ENCODE measurements at places on chromosomes 2 and 18.

- DNase-seq, result no peak
These were observed 46.9 kb upstream of the TAF1B start for GRCh38 chr2:9796056-9797010.

DNA sequence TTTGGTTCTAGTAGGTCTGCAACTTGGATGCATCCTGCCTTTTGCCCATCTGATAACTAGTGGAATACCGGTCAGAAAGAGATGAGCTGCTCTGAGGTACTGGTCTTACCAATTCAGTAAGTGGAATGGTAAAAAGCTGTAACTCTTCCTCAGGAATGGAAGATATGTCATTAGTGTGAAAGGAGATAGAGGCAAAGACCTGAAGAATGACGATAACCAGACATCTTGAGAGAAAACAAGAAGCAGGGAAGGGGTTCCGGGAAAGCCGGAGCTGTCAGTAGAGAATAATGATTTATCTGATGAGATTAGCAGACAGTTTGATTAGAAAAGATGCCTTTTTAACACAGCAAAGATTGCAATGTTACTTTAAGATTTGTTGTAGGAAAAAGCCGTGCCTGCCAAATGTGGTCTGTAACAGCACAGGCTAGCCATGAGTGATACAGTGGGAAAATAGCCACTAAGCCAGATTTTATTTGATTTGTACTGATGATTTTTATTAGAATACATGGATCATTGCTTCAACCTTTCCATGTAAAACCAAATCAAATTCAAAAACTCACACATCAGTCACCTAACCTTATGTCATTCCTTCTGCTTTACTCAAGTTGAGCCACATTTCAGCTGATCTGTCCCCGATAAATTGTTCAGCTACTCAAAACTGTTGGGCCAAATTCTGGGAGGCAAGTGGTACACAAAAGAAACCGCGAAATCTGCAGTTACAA, 110.0 kb downstream of the TCF4 start:
- DNase-seq, result no peak

DNA sequence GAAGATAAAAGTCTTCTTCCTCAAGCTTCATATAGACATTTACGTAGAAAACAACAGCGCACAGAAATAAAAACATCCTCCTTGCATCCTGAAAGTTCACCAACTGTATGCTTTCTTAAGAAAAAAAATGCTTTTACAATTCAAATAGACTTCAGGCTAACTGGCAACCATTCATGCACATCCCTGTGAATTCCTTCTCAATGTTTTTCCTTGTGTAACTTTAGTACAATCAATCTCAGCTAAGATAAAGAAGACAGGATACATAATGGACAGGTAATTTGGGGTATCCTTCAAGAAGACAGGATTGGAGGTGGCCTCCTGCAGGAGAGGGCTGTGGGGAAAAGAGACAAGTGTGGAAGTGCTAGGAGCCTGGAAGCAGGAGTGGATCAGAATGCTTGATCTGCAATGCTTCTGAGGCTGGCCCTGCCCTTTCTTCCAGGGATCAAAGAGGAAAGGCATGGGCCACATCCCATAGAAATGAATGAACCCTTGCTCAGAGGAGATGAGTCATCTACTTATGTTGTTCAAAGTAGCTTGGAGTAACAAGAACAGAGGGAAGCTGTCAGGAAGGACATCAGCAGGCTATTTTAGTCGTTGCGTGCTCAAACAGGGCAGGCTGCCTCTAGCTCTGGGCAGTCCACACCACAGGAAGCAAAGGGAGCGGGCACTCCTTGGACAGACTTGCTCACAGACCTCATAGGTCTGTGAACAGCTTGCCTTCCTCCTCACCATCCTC, 126.6 kb downstream of the TMEM131 start:
- no peak for DNase-seq

- no peak for DNase-seq
These were observed 357.1 kb downstream of the CNTNAP5 start for GRCh38 chr2:124382067-124382618.

- no peak for DNase-seq
These were observed 58.2 kb downstream of the PPP1R1C start for GRCh38 chr2:182043861-182044260.

- DNase-seq, result no peak
These were observed 51.4 kb upstream of the SPAG16 start for GRCh38 chr2:213232649-213233437.

- DNase-seq, result no peak
These were observed 29.1 kb downstream of the DRC1 start for GRCh38 chr2:26430826-26431225.

DNA sequence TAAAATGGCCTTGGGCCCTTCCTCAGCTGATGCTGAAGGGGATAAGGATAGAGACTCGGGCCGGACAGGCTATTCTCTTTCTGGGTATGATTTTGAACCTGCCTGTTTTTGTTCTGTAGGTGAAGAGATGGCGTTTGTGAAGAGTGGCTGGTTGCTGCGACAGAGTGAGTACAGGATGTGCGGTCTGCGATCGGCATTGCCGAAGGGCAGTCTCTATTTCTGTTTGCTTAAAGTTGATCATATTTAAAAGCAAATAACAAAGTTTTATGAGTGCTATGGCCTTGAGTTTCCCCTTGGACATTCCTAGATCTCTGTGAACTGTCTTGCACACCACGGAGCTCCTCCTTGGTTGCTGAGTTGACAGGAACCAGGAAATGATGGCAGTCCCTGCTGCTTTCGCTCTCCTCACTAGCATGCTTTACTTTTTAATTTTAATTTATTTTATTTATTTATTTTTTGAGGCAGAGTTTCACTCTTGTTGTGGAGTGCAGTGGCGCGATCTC, 15.7 kb downstream of the PLEKHB2 start:
- no peak for DNase-seq

- no peak for DNase-seq
These were observed 74.8 kb upstream of the BCL2L11 start for GRCh38 chr2:111045771-111046444.

DNA sequence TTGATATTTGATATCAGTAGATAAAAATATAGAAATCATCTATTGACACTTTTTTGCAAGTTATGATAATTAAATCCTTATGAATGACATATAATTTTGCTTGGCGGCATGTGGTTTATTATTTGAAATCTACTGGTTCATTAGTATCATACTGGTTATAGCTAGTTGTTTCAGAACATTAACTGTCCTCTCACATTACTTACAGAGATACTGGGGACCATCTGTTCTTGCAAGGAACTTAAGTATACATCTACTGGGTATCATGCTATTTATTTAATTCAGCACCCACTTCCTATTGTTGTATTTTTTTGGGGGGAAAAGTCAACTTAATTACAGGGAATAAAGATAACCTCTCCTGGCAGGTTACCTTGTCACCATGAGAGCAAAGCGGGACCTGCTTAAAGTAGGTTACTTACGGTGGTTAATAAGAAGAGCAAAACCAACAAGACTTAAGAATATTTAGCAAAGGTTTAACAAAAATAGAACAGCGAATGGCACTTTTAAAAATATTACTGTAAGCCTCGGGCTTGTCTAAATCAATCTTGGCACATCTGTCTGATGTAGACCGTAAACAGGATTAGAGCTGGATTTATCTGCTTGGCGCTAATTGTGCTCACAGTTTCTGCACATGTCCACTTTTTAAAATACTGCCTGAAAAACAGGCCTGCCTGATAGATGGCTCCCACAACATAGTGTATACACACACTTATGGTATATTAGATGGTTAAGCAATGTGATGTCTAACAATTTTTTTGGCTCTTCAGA, 41.8 kb downstream of the CERKL start:
- no peak for DNase-seq

GRCh38 chr2:33673937-33674336, 74.8 kb upstream of the FAM98A start:
- no peak for DNase-seq

GRCh38 chr2:67201521-67201920, 195.6 kb upstream of the ETAA1 start:
- no peak for DNase-seq

DNA sequence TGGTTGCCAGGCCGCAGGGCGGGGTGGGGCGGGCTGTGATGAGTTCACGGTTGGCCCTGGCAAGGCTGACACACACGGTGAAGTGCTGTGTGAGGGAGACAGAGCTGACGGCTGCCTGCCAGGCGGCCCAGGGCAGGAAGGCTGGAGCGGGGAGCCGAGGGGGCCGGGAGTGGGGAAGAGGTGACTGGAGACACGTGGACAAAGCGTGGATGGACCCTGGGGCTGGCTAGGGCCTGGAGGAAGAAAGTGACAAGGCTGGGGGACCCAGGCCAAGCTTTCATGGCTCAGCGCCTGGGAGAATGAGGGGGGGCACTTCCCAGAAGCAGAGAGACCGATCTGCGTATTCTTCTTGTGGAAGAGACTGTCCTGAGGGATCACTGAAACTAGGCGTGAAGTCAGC, 123.2 kb downstream of the DYSF start:
- DNase-seq, result no peak

DNA sequence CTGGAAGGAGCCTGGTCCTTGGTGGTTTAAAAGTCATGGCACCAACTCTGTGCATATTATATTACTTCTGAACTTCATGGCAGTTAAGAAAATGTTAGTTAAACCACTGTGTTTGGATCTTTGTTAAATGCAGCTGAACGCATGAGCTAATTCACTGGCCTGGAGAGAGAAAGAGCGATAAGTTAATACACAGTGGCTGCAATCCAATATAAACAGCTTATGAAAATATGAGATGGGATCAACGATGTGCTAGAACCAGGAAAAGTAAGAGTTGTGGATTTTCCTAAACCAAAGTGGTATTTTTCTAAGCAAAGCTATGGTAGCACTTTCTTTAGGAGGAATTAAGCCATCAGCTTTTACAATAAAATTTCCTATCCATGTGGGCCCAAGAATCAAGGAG, 326.7 kb downstream of the MTX2 start:
- no peak for DNase-seq

GRCh38 chr2:45826884-45827635, 175.6 kb downstream of the PRKCE start:
- DNase-seq, result no peak

GRCh38 chr18:76514573-76514972, 19.5 kb upstream of the ZNF516 start:
- DNase-seq, result no peak

GRCh38 chr18:76057386-76057785, 437.7 kb downstream of the ZNF516 start:
- DNase-seq, result no peak

GRCh38 chr18:70998490-70998889, 709.6 kb downstream of the SOCS6 start:
- DNase-seq, result no peak

DNA sequence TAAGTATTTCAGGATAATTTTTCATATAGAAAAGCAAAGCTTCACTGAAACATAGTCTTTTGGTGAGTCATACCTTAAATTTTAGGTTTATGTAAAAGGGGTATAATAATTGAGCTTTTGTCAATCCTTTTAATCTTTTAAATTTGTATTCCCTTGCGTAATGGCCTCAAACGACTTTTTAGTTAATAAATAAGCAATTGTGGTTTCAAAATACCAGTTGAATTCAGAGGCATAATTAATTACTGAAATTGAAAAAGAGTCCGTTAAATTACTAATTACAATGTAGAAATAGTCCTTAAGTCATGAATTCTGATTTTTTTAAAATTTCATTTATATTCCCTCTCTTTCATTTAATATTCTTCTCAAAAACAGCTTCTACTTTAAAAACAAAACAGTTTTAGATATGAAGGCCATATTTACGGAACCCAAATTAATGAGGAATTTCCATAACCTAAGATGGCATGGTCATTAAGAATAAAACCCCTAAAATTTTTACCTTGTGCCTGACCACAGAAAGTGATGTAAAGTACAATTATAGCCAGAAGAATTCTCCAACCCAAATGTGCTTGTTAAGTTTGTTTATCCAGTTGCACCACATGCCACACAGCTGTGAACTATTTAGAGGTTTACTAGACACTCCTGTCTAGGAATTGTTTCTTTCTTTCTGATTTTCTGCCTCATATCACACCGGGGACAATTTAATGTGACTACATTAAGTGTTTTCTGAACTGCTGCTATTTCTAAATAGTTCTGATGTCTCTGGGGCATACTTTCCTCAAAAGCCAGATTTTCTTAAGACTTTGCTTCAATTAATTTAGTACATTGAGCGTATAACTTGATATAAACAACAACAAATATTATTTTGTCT, 60.7 kb upstream of the ITGA4 start:
- DNase-seq, result no peak

- no peak for DNase-seq
These were observed 191.2 kb downstream of the GBX2 start for GRCh38 chr2:235976956-235977355.

DNA sequence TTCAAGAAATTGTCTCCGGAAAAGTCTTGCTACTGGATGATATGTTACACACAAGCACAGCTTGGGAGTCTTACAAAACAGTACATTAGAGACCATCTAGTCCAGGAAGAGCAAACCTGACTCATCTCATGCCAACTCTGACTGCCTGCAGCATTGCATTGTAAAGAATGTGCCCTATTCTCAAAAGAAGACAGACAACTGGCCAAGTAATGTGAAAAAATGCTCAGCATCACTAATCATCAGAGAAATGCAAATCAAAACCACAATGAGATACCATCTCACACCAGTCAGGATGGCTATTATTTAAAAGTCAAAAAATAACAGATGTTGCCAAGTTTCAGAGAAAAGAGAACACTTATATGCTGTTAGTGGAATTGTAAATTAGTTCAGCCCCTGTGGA, 42.7 kb upstream of the GORASP2 start:
- no peak for DNase-seq

GRCh38 chr2:7752291-7752690, 835.1 kb downstream of the RNF144A start:
- DNase-seq, result no peak

- no peak for DNase-seq
These were observed 154.2 kb upstream of the DLX2 start for GRCh38 chr2:172256886-172257285.

DNA sequence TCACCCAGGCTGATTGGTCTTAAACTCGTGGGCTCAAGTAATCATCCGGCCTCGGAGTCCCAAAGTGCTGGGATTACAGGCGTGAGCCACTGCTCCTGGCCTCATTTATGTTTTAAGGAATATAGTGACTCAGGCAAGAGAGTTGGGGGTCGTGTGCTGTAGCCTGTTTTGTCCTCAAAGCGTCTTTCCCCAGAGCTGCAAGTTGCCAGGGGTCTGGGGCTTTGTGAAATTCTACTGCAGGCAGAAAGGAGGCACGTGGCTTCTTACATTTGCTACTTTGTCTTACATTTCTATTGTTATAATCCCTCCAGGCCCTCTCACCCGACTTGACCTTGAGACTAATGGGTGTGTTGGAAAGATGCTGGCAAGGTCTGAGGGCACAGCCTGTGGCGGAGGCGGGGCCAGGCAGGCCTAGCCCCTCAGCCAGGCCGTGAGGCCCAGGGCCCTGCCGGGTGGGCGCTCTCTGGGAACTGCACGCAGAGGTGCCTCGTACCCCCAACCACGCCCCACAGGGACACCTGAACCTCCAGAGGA, 85.8 kb upstream of the NDUFV2 start:
- DNase-seq, result no peak

DNA sequence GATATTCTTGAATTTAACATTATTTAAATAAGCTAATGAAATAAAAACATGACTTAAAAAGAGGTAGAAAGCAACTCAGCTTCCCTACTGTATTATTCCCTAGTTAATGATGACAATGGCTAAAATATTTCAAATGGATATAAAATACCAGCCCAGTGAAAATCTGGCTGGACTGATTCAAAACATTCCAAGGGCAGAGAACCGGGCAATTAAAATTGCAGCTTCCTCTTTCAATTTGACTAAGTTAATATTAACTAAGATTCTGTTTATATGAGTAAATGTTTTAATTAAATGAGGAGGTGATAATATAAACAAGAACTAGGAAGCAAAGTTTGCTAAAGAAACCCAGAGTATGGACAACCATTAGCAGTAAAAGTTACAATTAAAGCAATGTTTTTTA, 65.6 kb downstream of the RAPH1 start:
- DNase-seq, result no peak

Measured in stimulated activated naive CD4-positive, alpha-beta T cell treated with Interleukin-2 at 50 U/mL for 16 hours (primary cell).